ENCODE measurements at places on chromosomes 3 and 15. TPM values are rescaled to one million over a fixed set of nuclear protein-coding genes. Genes with fewer than 3 reads are reported as not detected.
A peak's percentile ranks its signal among the peaks of the same experiment; 100 is the strongest.

- DNase-seq: no peak
Observed at GRCh38 chr3:189890496-189890895, 230.2 kb downstream of the P3H2 start.

- peak; percentile 16 for DNase-seq
Observed at GRCh38 chr3:194376241-194376560, 6.7 kb upstream of the LRRC15 start.

DNA sequence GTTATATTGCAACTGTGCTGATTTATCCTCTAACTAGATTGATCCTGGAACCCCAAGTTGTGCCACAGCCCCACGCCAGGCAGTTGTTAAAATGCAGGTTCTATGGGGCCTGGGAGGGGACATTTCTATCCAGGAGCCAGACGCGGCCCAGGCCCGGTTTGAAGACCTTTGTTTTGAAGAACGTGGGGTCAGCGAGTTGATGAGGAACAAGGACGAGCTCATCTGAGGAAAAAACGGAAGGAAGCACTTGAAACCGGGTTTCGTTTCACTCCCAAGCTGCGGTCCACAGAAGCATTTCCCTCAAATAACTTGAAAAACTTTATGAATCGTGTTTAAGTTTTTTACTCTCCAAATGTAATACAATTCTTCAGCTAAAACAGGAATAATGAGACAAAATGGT, 76.4 kb downstream of the CHSY1 start:
- DNase-seq: peak; percentile 83

DNA sequence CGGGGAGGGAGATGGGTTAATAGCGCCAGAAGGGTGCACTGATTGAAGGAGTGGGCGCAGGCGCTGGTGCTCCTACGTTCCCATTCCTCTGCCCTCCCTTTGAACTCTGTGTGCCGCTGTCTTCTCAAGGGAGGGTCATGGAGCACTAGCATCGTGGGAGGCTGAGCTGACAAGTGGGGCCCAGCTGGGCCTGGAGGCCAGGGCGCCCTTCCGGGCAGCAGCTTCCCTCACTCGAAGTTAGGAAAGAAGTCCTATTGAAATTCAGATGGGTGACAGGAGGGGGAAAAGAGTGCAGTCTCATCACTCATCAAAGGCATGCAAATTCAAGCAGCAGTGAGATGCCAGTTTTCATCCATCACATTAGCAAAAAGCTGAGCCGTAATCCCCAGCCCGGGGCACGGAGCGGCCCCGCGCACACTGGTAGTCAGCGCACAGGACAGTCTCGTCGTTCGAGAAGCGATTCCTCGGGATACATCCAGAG, 128.2 kb downstream of the LRRK1 start:
- DNase-seq: no peak

DNA sequence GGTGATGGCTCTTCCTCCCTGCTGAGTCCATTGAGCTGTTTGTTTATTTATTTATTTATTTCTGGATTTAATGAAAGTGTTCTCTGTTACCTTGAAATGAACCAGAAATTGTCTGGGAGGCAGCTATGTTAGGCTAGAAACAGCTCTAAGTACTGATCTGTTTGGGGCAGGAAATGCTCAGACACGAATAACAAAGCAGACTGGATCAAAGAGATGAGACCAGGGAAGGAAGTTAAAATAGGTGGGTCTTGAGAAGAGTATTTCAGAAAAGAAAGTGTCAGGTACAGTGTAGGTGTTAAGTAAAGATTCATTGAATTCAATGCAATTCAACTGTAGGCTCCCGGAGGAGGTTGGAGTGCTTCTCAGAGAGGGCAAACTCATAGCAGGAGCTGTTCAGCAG, 173.3 kb downstream of the IL20RB start:
- DNase-seq: no peak

SELENOS gene
- 82.7 TPM for total RNA-seq
